ENCODE measurements at places on chromosomes 16 and 17.

- no peak for DNase-seq
These were observed 138.4 kb downstream of the PCTP start for GRCh38 chr17:55889271-55889670.

DNA sequence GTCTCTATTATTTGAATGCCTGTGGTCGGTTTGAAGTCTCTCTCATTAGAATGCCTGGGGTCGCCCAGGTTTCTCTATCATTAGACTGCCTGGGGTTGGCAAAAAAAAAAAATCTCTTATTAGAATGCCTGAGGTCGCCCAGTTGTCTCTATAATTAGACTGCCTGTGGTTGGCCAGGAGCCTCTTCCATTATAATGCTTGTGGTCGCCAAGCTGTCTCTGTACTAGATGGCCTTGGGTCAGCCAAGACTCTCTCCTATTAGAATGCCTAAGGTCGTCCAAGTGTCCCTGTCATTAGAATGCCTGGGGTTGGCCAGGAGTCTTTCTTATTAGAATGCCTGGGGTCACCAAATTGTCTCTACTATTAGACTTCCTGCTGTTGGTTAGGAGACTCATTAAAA, 2228.4 kb downstream of the TP53TG3F start:
- no peak for DNase-seq

DNA sequence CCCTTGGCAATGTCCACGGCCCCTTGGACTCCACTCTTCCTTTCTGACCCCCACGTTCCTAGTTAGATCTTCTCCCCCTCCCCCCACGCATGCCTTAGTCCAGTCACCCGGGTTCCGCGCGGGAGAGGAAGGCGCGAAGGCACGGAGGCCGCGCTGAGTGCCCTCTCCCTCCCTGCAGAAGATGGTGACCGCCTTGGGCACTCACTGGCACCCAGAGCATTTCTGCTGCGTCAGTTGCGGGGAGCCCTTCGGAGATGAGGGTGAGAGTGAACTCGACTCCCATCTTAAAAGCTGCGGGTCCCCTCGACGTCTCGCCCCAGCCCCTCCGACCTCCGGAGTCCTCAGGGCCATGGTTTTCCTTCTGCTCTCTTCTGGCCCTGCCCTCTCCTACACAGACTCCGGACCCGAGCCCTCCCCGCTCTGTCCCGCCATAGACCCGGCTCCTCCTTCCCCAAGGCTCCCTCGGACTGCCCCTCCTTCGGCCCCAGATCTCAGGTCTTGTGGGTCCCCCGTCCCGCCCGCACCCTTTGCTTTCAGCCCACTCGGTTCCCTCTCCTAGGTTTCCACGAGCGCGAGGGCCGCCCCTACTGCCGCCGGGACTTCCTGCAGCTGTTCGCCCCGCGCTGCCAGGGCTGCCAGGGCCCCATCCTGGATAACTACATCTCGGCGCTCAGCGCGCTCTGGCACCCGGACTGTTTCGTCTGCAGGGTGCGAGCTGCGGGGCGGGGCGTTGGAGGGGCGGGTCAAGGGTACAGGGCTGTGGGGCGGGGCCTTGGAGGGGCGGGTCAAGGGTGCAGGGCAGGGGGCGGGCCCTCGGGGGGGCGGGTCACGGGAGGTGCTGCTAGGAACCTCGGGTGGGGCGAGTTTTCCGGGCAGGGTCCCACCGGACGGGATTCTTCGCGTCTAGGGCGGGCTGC, 4.6 kb downstream of the TGFB1I1 start:
- DNase-seq: peak; percentile 91

- DNase-seq: no peak
These were observed 7.2 kb upstream of the ZNF778 start for GRCh38 chr16:89210165-89210903.

DNA sequence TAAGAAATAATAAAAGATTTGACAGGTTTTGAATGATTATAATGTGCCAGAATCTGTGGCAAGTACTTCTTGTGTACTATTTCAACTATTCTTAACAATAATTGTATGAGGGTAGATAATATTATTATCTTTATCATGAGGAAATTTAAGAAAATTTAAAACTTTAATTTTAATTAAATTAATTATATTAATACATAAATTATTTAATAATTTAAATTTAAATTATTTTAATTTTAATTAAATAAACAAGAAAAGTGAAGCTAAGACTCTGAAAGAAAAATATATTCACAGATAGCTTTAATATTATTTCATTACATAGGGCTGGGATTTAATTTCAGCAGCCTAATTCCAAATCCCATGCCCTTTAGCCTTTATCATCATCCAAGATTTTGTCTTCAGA, 31.4 kb upstream of the NETO2 start:
- no peak for DNase-seq

GRCh38 chr17:76659928-76660655, 16.5 kb upstream of the ST6GALNAC1 start:
- peak; percentile 48 for DNase-seq

DNA sequence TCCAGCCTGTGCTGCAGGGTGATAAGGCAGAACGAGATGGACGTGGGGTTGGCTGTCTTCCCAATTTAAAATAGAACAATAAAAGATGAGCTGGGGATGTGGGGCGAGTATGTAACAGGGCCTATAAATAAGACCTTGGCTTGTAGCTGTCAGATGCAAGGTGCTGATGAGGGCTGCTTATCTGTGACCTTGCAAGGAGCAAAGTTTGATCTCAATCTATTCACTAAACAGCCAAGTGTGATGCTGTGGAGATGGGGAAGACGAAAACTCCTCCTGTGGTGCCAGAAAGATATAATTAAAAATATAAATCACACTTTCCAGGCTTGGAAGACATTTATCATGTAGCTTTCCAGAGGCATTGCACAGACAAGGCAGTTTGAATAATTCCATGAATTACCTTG, 26.7 kb upstream of the TEX2 start:
- DNase-seq: no peak

DNA sequence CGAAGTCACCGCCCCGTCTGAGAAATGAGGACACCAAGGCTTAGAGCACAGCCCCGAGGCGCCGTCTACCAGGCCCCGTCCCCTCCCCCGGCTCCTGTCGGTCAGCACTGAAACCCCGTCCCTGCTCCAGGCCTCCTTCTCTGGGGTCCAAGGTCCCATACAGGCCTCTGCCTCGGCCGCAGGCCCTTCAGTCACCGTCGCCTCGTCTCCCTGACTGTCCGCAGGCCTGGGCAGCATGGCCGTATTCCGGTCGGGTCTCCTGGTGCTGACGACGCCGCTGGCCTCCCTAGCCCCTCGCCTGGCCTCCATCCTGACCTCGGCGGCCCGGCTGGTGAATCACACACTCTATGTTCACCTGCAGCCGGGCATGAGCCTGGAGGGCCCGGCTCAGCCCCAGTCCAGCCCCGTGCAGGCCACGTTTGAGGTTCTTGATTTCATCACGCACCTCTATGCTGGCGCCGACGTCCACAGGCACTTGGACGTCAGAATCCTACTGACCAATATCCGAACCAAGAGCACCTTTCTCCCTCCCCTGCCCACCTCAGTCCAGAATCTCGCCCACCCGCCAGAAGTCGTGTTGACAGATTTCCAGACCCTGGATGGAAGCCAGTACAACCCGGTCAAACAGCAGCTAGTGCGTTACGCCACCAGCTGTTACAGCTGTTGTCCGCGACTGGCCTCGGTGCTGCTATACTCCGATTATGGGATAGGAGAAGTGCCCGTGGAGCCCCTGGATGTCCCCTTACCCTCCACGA, 617 bp downstream of the COASY start:
- no peak for DNase-seq

DNA sequence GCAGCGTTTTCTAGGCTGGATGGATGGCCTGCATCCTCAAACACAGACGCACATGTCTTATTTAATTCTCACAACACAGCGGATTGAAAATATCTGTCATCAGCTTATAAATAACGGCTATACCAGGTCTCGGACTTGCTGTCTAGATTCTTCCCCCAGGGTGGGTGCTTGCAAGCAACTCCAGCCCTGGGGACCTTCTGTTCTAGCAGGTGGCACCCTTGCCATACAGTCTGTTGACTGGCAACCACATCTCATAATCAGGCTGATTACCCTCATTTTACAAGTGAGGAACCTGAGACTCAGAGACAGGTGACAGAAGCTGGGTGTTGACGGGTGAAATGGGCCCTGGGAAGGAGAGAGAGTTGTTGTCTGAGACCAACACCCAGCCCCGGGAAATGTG, 16.2 kb upstream of the SEZ6 start:
- no peak for DNase-seq

GRCh38 chr17:79728169-79728907, 2.4 kb upstream of the ENPP7 start:
- peak; percentile 94 for DNase-seq

DNA sequence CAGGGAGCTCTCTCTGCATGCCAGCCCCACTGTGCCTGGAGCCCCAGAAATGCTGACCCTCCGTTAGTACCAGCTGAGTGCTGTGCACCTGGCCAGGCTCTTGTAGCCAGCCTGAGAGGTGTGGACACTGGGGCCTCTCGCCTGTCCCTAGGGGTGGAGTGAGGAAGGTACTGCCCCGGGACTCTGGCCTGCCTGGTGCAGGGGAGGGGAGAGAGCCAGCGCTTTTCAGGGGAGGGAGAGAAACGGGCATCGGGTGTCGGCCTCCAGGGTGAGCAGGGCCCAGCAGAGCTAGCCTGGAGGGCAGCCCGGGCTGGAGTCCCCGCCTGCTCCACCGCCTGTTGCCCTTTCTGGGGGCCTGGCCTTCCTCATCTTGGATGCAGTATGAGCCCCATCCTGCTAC, 13.1 kb downstream of the MAP2K3 start:
- DNase-seq: no peak

GRCh38 chr16:26791169-26791568, 275.6 kb upstream of the C16orf82 start:
- DNase-seq: no peak

GRCh38 chr17:68057531-68057952, 22.0 kb downstream of the KPNA2 start:
- peak; percentile 69 for DNase-seq

- DNase-seq: no peak
These were observed 21.0 kb downstream of the ADGRG5 start for GRCh38 chr16:57563487-57563750.

- no peak for DNase-seq
These were observed 114.5 kb upstream of the C17orf78 start for GRCh38 chr17:37261286-37261685.

DNA sequence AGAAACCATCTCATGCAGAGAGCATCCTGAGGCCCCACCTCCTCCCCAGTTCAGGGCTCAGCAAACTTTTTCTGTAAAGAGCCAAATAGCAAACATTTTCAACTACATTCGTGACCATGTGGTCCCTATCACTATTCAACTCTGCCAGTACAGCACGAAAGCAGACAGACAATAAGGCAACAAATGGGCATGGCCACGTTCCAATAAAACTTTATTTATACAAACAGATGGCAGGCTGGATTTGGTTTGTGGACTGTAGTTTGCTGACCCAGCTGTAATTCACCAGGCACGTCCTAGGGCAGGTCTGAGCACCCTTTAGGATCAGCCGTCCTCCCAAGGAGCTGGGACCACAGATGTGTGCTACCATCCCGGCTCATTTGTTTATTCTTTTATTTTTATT, 27.1 kb upstream of the GPRC5C start:
- no peak for DNase-seq

DNA sequence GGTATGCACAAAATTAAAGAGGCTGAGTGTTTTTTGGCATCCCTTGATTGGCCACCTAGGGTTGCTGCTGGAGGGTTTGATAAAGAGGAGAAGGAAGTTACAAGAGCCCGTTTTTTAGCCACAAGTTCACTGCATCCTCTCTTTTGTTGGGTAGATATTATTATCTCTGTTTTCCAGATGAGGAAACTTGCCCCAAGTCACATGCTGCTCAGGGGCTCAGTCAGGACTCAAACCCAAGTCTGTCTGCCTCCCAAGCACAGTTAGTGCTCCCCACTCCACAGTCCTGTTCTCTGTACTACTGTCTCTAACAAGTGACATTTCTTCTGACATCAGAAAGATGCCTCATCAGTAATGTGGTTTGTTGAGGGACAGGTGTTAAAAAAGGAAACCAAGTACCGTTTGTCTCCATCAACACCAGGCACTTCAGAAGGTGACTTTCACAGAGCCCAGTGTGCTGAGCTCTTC, 1.4 kb downstream of the NT5M start:
- DNase-seq: peak; percentile 75

DNA sequence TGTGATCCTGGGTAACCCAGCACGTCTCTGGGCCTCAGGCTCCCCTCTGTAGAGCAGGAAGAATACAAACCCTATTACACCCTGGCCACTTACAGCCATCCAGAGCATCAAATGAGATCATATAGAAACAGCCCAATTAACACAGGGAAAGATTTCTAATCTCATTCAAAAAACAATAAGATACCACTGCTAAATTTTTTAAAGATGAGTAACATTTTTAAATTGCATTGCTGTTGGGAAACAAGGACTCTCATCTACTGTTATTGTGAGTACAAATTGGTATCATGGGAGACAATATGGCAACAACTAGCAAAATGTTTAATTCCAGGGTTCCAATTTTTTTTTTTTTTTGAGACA, 41.1 kb downstream of the SRL start:
- no peak for DNase-seq

GRCh38 chr17:44585315-44585714, 28.0 kb downstream of the FZD2 start:
- no peak for DNase-seq

DNA sequence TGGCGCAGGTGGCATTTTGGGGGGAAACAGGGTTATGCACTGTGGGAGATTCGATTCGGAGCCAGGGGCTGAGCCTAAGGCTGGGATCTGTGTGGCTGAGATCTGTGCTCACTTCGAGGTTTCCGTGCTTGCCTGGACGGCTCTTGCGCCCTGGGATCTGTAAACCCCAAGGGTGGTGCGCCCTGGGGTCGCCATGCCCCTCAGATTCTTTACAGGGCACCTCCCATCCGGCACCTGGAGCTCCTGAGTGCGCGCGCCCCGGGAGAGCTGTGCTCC, 377 bp downstream of the SLC13A5 start:
- DNase-seq: no peak

DNA sequence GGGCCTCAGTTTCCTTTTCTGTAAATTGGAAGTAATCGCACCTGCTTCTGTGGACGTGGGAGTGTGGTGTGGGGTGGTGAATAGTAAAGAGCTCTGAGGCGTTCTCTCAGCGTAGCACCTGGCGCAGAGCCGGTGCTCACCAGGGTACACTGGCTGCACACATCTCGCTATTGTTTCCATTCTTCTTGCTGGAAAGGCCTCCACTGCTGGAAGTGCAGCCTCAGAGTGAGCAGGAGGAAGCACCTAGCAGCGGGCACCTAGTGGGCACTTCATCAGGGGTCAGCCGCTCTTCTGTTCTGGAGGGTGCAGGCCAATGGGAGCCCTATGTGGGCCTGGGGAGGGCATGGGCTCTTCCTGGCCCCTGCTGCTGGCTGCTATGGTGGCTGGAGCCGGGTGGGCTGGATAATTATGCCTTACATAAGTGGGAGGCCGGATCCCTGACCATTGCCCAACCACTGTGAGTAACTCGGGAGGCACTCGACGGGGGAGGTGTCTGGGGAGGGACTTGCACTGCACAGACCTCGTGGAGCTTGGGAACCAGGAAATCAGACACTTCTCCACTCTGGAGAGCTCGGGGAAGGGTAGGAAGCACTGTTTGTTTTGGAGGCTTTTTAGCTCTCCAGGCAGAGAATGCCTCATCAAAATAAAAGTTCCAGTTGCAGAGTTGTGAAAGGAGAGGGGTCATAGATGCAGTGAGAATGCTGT, 1.7 kb downstream of the MAP2K3 start:
- no peak for DNase-seq

Data from CD4-positive, alpha-beta T cell treated with Interleukin-17A for 1 hour (primary cell).